SK-MEL-5 (cell line): ENCODE measurements at places on chromosomes 16 and 17.
A peak's percentile ranks its signal among the peaks of the same experiment; 100 is the strongest.

DNA sequence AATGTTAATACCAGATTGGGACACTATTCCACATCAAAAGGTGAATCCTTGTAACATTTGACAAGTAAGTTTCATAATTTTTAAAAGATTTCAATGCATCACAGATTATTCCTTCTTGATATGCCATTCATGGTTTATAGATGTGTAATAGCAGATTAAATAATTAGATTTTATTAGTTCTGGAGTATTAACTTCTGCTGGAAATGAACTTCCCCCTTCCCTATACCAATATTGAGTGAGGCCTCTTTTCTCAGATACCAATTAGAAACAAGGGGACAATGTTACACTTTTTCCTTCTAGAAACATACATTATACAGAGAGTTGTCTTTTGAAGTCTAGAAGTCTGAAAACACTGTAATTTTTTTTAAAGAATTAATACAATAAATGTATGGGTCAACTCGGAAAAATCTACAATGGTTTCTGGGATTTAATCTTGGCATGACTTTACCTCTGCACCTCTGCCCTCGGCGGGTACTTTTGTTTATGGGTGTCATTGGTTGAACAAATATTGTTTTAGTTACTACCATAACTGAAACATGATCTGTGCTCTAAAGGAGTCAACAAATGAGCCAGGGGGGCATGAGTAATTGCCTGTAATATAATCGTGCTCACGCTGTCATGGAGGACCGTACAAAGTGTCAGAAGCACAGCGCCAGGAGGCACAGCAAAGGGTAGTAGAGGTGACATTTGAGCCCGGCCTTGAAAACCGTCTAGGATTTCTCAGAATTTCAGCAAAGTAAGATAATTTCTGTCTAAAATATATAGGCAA, 8.2 kb downstream of the LRRC37B start:
- DNase-seq = no peak

- no peak for DNase-seq
These were observed 26.0 kb downstream of the CCL4 start for GRCh38 chr17:36129616-36130015.

DNA sequence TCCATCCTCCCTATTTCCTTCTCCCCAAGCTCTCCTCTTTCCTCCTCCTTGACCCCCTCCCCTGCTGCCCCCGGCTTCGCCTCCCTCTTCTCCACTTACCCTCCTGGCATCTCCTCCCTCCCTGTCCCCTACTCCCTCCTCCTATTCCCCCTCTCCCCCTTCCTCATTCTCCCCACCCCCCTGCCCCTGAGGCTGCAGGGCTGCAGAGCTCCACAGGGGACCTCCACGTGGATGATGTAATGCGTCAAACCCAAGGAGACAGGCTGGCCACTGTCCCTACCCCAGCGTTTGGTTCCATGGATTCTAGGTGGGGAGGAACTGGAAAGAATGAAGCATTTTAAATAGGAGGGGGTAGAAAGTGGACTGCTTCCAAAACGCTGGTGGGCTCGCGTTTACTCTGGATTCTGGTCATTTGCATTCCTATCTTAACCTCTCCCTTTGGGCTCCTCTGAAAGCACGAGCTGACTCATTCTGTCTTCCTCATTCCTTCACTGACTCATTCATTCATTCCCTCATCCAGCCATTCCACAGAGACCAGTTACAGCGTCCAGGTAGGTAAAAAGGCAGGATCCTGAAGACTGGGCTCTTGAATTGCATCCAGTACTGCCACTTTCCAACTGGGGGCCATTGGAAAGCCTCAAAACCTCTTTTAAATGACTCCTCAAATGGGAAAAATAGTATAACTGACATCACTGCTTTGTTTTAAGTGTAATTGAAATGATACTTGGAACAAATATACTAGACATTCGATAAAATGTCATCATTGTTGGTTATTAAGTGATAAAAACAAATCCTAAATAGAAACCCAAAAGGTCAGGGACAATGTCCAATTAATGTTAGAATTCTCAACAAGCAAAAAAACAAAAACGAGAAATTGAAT, 943 bp upstream of the COTL1 start:
- DNase-seq = peak; percentile 95

DNA sequence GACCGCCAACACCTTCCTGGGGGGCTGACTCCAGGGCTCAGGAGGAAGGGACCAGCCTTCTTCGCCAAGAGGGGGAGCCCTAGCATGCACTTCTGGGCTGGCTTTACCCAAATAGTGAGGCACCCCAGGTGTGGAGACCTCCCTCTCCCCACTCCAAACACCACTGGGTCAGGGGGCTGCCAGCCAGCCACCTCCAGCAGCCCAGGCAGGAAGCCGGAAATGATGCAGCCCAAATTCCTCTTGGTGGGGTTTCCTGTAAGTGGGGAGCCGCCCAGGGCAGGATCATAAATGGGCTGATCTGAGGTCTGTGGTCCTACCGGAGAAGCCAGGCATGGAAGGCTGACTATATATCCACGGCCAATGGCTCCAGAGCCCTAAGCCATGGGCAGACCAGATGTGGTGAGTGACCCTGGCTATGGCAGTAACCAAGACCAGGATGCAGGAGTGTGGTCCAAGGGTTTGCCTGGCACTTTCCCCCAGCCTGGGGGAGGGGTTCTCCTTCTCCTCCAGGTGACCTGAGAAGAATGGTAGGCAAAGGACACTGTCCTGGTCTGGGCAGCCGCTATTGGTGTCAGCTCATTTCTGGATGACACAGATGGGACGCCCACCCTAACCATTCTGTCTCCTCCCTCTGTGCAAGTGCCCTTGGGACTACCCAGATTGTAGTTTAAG, 4.2 kb downstream of the GIT1 start:
- DNase-seq = no peak

GRCh38 chr16:79082970-79083369, 517.6 kb downstream of the MAF start:
- no peak for DNase-seq

DNA sequence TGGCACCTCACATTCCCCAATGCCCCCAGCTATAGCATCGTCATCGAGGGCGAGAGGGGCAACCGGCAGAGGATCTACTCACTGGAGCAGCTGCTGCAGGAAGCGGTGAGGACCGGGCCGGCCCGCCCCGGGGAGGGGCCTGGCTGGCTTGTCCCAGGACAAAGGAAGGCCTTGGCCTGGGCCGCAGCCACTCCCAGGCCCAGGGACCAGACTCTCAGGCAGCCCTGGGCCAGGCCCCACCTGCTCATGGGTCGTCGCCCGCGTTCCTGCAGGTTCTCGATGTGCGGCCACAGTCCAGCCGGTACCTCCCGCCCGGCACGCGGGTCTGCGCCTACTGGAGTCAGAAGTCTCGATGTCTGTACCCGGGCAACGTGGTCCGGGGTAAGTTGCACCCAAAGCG, 53.4 kb downstream of the ACTG1 start:
- DNase-seq = no peak

- DNase-seq = no peak
These were observed 5.1 kb downstream of the COPS3 start for GRCh38 chr17:17275971-17276370.

DNA sequence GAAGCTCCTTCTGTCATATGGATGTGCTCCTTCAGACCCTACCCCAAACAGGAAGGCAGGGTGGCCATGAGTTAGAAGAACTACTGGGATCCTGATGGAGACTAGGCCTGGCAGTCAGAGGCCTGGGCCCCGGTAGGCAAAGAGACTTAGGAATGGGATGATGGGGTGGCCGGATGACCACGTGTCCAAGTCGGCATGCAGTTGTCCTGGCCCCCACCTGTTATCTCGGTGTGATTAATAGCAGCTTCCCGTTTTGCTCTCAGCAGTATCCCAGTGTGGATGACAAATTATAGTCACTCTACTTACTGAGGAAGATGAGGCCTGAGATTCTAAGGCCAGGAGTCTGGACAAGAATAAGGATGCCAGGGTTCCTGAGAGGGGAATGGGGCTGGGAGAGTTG, 1.5 kb downstream of the TNFSF12 start:
- DNase-seq = no peak

DNA sequence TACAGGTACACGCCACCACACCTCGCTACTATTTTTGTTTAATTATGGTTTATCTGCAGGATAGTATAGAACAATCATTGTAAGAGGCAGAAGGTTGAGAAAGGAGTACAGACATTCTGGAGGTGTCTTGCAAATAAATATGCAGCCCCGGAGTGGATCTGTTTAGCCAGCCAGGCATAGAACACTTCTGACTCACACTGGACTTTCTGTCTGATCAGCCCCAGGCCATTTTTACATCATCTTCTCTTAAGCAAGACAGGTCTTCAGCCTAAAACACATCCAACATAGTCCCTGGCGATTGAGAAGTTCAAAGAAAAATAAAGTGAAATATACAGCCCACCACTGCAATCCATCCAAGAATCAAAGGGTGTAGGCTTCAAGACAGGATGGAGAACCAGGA, 81.4 kb downstream of the XYLT1 start:
- peak; percentile 29 for DNase-seq

DNA sequence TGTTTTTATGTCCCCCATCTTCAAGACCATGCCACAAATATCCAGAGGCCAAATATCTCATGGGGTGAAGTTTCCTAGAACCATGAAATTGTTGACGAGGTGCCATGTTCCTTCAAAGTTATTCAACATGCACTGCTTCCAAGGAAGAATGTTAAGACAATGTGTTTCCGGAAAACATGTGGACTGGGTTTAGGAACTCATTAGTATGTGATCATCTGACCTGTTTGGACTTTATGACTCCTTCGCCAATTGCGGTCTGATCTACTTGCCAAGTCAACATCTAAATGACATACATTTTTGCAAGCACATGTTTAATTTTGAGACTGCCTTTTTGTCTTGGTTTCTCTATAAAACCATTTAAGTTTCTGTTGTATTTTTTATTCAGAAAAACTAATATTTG, 234.8 kb downstream of the MAF start:
- DNase-seq = no peak

DNA sequence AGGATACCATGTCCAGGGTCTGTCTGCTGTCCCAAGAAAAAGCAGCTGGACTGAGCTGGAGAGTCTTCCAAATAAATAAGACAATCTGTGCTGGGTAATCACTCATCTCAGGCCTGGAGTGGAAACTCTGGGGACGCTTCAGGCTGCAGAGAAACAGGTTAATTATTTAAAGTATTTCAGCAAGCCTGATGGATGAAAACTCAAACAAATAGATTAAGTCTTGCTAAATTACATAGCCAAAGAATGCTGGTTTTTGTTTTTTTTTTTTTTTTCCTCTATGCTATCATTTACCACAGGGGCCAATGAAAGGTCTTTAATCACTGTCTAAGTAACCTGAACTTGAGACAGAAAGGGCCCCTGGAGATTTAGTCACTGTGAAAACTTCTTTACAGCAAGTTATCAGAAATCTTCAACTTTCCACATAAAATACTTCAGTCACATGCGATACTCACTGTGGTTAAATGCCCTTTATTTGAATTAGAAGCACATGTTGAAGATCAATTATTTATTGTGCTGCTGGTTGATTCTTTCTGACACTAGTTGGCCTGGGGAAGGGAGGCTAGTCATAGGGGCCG, 31.0 kb upstream of the KCNJ2 start:
- peak; percentile 53 for DNase-seq

- no peak for DNase-seq
These were observed 111.0 kb upstream of the NETO2 start for GRCh38 chr16:47254756-47255155.

DNA sequence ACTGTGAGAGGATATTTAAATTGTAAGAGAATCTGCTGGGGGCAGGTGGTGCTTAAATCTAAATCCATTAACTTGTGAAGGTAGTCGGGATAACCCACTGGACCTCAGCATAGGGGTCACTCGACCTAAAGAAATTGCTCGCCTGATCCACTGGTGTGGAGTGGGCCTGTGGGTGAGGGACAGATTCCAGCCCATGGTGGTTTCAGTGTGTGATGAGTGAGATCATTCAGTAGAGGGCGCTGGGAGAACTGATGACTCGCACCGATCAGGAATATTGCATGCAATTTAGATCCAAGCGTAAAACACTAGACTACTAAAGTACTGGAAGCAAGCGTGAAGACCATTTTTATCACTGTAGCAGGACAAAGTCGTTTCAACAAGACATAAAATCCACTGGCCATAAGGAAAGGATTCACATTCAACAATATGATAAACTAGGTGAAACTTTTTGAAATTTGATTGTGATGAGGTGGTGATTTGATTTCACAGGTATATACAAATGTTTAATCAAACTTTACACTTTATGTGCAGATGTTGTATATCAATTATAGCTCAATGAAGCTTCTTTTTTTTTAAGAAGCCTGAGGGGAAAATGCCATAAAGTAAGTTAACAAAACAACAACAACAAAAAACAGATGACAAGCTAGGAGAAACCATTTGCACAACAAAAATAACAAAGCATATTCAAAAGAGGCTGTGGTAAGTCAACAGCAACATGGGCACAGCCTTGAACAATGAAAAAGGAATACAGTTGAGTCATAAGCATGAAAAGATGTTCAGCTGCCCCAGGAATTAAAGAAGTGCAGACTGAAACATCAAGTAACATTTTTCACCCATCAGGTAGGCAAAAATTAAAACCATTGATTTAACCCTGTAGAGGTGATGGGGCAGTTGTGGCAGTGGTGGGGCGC, 7.5 kb upstream of the TMEM170A start:
- peak; percentile 74 for DNase-seq

- DNase-seq = no peak
These were observed 6.8 kb downstream of the LDHD start for GRCh38 chr16:75109732-75110243.

DNA sequence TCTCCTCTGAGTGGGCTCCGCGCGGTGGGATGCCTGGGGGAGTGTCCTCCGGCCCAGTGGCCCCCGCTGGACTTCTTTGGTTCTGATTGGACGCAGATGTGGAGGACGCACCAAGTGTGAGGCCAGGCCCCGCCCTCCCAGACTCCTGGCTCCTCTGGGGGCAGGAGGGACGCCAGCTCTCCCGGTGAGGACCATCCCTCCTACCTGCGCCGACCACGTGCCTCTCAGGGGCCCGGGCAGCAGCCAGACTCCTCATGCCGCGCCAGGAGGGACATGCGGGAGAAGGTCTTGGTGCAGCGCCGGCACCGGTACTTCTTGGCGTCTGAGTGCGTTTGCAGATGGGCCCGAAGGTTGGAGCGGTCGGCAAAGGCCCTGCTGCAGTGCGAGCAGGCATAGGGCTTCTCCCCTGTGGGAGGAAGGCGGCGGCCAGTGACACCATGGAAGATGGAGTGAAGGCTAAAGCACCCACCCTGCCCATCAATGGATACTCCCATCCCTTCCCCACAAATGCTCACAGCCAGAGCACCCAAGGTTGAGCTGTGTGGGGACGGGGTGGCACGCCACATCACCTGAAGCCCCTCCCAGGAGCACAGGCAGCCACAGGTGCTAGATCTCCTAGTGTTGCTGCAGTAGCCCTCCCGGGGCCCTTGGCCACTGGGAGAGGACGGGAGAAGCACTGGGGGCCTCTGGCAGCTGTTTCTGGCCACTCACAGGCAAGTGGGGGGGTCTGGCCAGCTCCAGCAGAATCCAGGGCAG, 7.9 kb downstream of the SNAI3 start:
- no peak for DNase-seq

- peak; percentile 56 for DNase-seq
These were observed 90.9 kb downstream of the MYH11 start for GRCh38 chr16:15765880-15766279.

DNA sequence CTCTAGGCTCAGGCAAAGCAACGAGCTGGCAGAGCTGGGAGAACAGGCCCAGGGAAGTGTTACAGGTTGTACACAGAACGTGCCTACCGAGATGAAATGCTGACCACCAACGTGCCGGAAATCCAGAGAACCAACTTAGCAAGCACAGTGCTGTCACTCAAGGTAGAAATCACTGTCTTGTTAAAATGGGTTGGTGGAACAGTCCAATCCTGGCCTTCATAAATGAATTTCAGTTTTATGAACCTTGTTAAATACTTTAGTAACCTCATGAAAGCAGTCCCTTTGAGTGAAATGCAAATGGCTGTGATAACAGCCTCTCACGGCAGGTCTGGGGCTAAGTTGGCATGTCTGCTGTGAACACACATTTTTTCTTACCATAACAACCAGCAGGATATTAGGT, 29.0 kb downstream of the ETV4 start:
- no peak for DNase-seq
